ENCODE measurements at places on chromosomes 3 and 15. TPM values are rescaled to one million over a fixed set of nuclear protein-coding genes. Genes with fewer than 3 reads are reported as not detected.

The LRRN1 gene
- not detected for total RNA-seq

The KIF7 gene
- total RNA-seq: 19.6 TPM

The ITGA11 gene
- total RNA-seq: 11.6 TPM

GRCh38 chr3:119669906-119670570 is 7.2 kb downstream of the COX17 start:
- DNase-seq: no peak

DNA sequence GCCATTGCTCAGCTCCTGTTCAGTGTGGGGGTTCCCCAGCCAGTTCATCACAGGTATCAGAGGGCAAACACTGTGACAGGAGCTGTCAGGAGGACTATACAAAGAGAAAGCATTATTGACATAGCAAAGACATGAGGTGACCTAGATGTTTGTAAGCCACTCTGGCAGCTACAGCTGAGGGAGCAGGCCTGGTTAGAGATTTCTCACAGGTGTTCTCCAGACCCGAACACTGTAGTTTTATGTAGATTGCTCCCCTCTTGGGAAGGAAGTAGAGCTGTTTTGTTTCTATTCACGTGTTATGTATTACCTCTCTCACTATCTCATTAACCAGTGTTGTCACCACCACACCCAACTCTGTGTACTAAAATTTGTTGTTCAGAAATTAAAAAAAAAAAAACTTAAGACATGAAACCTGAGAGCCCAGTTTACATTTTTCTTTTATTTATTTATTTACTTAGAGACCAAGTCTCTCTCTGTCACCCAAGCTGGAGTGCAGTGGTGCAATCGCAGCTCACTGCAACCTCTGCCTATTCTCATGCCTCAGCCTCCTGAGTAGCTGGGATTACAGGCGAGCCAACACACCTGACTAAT is 123.7 kb downstream of the RBPMS2 start:
- DNase-seq: peak; percentile 8

- no peak for DNase-seq
Observed at GRCh38 chr3:17850448-17850847, 108.0 kb upstream of the TBC1D5 start.

- DNase-seq: no peak
Observed at GRCh38 chr3:15092686-15093085, 6.3 kb downstream of the RBSN start.

DNA sequence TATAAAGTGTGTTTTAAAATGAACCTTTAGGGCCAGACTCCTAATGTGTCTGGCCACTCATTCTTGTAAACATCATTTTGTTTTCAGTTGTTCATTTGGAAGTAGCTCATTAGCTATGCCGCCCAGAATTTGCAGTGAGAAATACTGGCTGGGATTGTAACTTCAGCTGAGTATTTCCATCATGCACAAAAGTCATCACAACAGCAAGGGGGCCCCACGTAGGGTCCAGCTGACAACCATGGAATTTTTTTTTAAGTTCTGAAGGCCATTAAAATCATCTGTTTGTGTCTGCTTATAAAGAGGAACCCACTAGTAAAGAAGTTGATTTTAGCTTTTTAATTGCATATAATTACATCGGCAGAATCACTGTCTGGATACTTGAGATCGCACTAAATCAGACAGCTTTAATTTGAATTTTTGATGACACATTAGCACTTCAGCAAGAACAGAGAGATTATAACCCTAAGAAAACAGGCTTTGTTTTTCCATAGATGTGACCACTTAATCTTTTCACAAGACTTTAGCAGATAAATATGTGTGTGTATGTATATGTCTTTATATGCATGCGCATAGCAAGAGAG is 46.3 kb upstream of the SKOR1 start:
- no peak for DNase-seq

DNA sequence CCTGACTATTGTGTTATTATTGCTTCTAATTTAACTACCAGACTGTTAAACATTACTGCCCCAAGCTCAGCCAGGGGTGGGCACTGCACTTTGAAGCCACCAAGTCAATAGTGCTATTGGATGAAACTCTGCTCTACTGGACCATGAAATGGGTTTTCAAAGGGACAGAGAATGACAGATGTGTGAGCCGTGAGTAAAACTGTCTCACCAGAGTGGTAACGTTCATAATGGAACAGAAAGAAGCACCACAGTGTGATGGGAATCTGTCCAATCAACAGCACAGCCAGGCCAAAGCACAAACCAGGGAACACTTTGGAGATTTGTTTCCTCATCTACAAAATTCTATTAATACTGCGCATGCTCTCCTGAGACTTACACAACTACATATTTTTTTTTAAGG is 171.8 kb upstream of the LPP start:
- DNase-seq: no peak

DNA sequence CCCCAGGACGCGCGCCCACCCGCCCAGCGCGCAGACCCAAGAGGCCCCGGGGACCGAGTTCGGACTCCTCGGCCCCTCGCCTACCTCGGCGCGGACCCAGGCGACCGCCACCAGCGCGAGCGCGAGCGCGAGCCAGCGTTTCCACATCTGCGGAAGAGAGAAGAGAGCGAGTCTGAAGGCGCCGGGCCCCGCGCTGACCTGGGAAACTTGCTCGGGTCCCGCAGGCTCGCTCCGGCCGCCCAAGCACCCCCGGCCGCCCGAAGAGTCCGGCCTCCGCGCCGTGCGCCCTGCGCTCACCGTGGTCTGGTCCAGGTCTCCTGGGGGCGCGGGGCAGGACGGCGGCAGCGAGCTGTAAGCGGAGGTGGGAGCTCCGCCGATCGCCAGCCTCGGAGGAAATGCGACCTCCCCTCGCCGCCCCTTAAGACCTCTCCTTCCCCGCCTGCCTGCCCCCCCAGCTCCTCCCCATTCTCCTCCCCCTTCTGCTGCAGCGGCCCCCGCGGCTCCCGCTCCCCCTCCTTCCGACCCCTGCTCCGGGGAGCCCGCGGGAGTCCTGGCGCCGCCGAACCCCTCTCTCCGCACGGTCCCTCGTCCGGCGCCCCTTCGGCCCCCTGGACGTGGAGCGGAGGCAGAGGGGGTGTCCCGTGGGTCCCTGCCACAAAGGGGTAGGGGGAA is at the start of gene FSTL1:
Gene FSTL1, minus strand, starts transcription at position 393 of the 672 bp plus-strand sequence. Its CDS starts 246 bp downstream, at position 147.
- no peak for DNase-seq

DNA sequence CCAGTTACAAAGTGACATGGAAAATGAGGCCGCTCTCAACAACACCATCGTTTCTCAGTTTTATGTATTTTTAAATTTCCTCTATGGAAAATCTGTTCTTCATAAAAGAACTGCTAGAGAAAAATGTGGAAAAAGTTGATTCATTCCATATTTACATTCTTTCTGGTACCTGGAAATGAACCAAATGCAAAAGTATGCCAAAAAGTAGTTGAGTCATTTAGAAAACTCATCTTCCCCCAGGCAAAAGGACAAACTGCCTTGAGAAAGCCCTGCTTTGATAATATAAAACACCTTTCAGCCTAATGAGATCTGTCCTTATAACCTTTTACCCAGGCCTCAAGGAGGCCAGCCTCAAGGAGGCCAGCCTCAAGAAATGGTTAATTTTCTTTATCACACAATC is 283.0 kb upstream of the VEPH1 start:
- DNase-seq: no peak

- no peak for DNase-seq
Observed at GRCh38 chr15:61720197-61720704, 340.0 kb downstream of the VPS13C start.

DNA sequence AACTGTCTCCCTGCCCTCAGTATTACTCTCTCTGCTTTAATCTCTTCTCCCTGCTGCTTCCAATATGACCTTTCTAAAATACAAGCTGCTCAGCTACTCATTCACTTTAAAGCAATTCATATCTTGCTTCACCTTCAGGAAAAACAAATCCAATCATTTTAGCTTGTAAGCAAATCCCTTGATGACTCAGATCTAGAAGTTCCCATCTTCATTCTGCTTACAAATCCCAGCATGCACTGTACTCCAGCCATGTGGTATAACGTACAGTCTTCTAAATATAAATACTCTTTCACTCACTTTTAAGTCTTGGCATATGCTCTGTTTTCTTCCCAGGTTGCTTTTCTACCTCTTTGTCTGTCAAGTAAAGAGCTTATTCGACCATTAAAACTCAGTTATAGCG is 1009.1 kb upstream of the SEMA6D start:
- DNase-seq: no peak

DNA sequence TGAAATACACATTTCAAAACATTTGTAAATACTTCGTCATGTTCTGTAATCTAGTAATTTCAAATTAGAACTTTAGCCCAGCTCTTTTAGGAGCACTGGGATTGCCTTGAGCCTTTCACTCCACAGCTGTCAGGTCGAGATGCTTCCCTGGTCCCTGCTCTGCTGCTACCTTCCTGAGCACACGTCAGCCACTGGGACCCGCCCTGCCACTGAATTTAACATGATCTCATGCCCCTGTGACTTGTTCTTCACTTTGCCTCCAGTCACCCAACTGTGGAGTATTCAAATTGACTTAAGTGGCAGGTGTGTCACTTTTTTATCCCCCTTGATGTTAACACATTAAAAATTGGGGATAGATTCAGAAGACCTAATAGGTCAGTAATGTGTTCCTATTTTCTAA is 3.3 kb downstream of the ARRDC4 start:
- no peak for DNase-seq

DNA sequence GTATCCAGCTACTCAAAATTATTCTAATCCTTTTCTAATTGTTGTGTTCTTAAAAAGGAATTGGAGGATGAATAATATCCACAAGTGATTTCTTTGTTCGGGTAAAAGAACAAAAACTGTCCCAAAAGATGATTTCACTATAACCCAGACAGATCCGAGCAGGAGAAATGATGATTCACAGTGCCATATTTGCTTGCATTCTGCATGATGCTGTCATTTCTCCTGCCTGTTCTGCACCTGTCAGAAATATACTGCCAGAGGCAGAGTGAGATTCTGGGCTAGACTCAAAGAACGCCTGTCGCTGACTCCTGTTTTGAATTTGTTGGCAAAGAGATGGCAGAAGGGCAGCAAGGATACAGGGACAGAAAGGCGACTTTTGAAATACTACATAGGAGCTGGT is 34.7 kb upstream of the SLC24A5 start:
- peak; percentile 74 for DNase-seq

- DNase-seq: no peak
Observed at GRCh38 chr3:54713455-54713854, 214.4 kb downstream of the LRTM1 start.

GRCh38 chr15:56919031-56919608 is 676 bp downstream of the TCF12 start:
- DNase-seq: peak; percentile 30

DNA sequence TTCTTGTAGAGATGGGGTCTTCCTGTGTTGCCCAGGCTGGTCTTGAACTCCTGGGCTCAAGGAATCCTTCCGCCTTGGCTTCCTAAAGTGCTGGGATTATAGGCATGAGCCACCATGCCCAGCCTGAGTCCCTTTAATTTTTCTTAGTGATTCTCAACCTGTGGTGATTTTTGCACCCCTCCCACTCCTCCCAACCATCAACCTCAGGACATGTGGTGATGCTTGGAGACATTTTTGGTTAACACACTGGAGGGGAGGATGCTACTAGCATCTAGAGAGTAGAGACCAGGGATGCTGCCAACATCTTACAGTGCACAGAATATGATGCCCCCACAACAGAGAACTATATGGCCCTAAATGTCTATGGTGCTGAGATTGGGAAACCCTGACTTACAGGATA is 83.0 kb upstream of the LMOD3 start:
- no peak for DNase-seq

GRCh38 chr3:154745929-154746328 is 315.9 kb upstream of the GPR149 start:
- DNase-seq: no peak

DNA sequence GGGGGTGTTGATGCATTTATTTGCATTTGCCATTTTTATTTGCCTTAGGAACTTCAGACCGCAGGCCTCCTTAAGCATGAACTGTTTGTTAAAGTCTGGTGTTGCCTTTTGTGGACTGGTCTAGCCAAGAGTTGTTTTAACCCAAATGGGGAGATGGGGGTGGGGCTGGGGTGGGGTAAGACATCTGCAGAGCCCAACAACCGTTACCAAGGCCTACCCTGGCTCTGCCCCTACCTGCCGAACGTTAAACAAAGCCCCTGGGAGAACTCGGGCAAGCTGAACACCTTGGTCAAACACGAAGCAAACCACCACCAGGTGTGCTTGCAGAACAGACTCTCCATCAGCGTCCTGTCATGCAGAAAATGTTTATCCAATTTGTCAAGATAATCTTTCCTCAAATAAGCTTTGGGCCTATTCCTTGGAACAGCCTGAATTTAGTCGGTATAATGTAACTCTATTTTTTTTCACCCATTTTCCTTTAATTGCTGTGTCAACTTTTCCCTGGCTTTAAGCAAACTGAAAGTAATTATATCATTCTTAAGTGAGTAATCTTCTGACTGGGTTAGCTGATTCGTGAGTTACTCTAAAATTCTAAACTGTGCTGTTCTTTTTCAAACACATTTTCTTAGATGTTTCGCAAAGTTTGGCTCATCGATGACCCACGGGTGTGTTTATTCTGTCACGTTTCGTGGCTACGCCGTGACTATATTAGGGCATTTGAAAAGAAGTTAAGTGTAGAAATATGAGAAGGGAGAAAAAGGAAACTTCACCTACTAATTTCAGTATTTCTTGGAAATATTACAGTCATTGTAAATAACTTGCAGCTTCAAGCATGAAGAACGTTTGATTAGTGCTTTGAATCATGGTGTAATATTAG is 127.6 kb downstream of the SOX2 start:
- DNase-seq: no peak

GRCh38 chr3:53170325-53171063 is 9.5 kb downstream of the PRKCD start:
- DNase-seq: no peak

DNA sequence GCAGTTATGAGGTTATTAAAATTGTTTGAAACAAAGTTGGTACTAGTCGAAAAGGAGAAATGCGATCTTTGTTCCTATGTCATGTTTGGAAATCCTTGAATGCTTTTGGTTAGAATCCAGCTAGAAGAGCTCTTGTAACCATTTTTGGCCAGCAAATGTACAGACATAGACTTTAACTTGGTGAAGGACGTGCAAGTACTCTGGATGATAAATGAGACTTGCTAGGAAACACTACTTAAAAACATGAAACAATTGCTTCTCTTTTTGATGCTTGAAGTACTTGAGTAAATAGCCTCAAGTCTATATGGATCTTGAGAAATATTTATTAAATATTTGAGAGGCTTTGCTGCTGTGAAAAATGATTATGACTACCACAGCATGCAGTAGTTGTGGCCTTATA is 95.8 kb downstream of the CADM2 start:
- DNase-seq: no peak

- no peak for DNase-seq
Observed at GRCh38 chr3:88362428-88362827, 212.7 kb downstream of the C3orf38 start.
